CD4-positive, alpha-beta T cell treated with Interferon gamma for 1 hour (primary cell): ENCODE measurements at places on chromosomes 3 and 15.

DNA sequence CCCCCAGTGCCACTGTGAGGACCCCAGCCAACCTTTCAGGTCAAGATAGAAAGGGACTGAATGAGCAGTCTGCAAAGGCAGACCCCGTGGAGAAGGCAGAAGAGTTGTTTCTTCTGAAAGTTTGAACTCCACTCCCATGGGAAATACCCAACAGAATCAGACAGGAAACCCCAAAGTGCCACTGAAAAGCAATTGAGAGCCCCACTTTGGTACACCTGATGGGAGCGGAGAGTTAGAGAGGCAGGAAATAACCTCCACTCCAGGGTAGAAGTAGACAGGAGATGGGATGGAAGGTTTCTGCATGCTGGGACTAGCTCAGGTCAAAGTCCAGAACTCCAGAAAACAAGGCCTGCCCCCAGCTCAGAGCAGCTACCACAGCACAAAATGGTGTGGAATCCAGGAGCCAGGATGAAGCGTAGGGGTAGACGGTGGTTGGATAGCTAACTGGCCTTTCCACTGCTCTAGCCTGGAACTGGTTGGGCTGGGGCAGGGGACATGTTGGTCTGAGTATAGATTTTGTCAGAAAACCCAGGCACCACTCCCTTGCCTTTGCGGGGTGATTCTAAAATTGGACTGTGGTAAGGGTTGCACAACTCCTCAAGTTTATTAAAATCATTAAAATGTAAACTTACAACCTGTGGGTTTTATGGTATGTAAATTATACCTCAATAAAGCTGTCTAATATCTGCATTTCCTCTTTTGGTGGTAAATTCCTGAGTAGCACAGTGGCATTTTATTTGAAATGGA is 1.9 kb upstream of the RAB43 start:
- no peak for DNase-seq

- no peak for DNase-seq
Measured at GRCh38 chr3:159960188-159961148, 28.2 kb upstream of the IL12A start.

DNA sequence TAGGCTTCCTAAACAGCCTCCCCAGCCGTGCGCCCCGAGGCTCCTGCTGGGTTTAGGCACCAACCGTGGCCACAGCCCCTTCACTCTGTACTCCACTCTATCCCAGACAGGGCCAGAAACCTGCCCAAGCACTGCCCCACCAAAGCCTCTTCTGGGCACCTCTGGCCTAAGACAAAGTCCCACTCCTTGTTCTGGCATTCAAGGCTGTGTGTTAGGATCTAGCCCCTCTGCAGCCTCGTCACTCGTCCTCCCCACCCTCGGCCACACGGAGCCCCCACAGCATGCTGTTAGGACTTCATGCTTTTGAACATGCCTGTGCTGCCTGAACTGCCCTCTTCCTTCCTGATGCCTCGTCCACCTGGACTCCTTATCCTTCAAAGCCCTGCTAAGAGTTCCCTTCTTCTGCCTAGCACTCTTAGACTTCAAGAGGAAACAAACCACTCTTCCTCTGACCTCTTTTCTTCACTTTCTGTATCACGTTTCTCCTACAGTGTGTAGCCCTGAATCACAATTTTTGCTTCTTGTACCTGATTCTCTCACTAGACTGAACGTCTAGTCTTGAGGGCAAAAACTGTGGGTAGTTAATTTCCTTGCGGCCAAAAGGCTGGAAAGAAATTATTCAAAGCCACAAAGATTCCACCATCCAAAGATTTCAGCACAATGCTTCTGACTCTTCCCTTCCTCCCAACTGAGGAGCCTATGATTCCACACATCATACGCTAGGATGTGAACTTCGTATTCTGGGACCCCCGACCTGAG is 28.6 kb downstream of the WNT7A start:
- DNase-seq: no peak

DNA sequence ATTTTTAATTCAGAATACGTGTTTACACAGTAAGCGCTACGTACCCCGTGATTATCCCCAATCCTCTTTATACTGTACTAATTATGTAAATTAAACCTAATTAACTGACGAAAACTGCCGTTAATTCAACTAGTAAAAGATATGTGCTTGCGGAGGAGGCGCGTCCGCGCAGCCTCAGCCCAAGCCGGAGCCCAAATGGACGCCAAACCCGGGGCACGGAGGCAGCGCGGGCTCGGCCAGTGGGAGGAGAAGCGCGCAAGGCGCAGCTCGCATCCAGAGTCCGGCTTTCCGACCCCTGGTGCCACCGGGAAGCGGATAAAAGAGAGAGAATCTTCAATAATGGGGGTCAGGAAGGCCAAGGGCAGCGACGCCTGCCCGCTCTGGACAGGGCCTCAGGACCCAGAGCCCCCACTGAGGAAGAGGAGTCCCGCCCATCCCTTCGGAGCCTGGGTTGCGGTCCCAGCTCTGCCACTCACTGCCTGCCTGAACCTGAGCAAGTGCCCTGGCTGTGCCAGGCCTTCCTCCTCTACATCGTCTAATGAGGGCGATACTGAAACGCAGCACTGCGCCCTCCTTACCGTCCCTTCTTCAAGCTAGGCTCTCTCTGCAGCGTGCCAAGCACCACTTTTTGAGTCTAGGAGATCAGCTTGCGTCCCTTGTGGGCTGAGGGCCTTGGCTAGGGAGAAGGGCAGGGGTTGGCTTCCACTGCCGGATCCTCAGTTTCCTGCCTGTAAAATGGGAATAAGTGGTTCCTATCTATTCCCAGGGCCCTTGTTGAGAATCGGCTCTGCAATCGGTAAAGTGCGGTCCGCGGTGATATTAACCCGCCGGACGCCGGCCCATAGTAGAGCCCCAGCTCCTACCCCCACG is 5.0 kb upstream of the SKOR1 start:
- DNase-seq: no peak

DNA sequence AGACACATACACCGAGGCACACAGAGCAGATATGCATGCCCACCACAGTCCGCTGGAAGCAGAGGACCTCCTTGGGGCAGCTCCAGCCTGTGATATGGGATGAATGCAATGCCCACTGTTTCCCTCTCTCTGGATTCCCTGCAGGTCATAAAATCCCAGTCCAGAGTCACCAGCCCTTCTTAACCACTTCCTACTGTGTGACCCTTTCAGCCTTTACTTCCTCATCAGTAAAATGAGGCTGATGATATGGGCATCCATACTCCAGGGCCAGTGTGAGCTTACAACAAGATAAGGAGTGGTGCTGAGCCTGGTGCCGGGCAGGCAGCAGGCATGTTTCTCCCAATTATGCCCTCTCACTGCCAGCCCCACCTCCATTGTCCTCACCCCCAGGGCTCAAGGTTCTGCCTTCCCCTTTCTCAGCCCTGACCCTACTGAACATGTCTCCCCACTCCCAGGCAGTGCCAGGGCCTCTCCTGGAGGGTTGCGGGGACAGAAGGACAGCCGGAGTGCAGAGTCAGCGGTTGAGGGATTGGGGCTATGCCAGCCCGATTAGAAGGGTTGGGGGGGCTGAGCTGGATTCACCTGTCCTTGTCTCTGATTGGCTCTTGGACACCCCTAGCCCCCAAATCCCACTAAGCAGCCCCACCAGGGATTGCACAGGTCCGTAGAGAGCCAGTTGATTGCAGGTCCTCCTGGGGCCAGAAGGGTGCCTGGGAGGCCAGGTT is at the start of gene GNAT1:
Gene GNAT1 (plus strand): TSS at position 675 of the 725 bp plus-strand sequence. CDS start 116 bp downstream, outside the sequence.
- no peak for DNase-seq

DNA sequence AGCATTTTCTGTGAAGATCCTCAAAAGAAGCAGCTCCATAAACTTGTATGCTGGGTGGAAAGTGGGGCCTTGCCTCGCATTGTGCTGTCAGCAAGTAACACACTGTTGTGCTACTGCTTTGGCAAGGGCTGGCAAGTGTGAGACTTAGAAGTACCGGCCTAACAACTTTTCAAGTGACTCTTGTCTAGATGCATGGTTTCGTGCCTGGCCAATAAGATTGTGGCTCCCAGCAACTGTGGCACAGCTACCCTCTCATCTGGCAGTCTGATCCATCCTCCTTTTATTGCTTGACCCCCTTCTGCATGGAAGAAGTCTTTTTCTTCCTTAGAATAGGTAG is 79.4 kb upstream of the VEPH1 start:
- DNase-seq: no peak

DNA sequence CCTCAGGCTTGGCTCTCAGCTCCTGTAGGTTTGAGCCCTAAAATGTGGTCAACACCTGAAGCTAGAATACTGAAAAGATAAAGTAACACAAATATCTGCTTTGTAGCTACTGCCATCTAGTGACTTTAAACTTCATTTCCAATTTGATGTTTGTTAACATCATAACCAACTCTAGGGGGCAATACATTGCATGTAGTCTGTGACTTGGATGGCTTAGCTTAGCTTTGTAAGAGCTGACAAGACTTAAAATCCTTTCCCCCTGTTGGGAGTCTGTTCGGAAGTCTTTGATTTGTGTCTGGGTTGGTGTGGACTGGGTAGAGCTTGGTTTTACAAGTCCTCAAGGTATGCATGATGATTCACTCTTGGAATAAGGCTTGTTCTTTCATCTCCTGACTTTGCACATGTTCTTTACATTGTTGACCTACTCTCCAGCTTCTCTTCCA is 51.7 kb downstream of the SCN11A start:
- no peak for DNase-seq

GRCh38 chr3:71689291-71689690 is 35.9 kb downstream of the EIF4E3 start:
- no peak for DNase-seq

DNA sequence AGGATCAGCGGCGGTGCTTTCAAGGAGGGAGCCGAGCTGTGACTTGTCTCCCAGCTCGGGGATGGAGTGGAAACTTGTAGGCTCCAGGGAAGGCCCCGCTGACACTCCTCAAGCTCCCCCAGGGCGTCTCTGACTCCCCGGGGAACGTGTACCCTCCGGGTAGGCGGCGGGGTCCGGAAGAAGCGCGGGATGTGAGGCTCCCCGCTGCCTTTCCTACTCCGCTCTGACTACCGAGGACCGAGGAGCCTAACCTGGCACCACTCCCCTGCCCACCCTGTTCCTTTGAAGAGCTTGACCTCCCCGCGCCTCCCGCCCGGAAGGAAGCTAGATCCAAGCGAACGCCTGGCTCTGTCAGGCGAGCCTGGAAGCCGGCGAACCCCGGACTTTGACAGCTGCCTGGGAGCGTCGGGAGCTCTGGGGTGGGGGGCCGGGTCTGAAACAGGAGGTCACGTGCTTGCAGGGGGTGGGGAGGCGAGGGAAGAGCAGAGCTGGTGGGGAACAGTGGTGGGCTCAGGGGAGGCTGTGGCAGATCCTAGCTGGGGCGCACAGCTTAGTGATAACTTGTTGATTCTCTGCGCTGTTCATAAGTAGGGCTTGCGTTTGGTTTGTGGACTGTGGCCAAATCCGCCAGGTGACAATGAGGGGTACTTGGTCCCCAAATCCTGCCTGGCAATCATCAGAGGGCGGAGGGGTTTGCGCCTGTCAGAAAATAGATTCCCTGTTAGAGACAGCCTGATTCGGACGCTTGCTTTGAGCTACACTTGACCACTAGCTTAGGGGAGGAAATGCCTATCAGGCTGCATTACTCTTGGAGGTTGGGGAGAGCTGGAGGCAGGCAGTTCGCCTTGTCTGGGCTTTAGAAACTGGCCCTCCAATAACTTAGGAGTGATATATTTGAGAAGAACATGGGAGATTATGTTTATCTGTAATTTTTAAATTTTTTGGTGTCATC is 1.2 kb downstream of the CLSTN2 start:
- no peak for DNase-seq

GRCh38 chr3:33278163-33278562 is 921 bp downstream of the FBXL2 start:
- DNase-seq: no peak

GRCh38 chr3:152656972-152657355 is 178.0 kb upstream of the P2RY1 start:
- DNase-seq: no peak

DNA sequence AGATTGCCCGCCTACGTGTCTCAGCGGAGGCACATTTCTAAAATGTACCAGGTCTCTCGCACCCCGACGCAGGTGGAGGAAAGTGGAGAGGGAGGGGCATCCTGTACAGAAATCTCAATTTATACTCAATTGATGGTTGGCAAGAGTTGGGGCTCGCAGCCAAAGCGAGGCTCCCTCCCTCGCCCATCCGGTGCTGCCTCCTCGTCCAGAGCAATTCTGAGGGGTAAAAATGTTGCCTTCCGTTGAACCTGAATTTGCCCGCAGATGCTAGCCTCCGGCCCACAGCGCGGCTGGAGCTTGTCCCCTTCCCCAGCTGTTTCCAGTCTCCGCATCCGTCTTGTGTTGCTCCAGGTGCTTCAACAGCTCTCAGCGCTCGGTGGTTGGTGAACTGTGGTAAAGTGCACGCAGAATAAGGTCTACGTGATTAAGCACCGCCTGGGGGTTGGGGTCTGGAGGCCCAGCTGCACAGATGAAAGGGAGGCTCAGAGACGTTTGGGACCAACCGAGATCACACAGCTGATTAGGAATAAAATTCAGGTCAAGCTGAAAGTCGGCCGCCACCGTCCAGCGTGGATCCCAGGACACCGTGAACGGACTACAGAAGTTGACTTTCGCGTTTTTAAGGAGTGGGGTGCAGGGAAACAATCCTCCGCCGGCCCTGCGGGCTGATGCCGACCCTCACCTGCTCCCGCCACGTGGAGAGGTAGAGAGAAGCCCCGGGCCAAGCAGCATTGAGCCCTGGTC is 846 bp upstream of the POLG start:
- DNase-seq: peak; percentile 23
